KG1 (cell line): ENCODE measurements at places on chromosomes 5 and 9.

- DNase-seq = no peak
These were observed 108.5 kb downstream of the MACIR start for GRCh38 chr5:103366918-103367549.

- DNase-seq = no peak
These were observed 7.6 kb upstream of the F2RL1 start for GRCh38 chr5:76811214-76811613.

GRCh38 chr9:88809355-88810161 lies 181.7 kb upstream of the S1PR3 start:
- DNase-seq = no peak

DNA sequence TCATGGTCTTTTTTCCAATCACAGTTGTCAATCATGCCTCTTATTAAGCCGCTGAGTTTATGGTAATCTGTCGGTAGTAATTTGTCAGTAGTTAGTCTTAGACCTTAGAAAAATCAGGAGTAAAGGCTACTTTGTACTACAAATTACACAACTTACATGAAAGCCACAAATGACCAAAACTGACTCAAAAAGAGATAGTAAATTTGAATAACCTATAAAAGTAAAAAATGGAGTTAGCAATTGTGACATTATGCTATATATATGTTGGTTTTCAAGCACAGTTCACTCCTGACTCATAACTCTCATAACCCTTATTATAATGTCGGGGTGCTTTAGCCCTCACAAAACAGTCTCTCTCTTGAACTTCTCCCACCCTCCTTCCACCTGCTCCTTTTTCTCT lies 251.8 kb downstream of the ROR2 start:
- no peak for DNase-seq

DNA sequence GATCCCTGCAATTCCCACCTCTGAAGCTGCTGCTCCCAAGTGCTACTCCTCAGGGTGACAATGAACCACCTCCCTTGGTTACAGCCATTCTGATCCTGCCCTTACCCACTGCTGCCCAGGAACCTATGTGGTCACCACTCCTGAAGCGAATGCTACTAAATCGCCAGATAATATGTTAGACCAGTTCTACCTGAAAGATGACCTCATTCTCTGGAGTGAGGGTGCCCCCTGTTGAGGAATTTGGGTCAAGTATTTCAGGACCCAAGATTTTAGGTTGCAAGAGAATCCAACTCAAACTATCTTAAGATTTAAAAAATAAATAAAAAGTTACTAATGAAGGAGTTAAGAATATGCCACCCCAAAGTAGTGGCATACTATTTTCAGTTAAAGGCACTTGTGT lies 5.8 kb upstream of the SNAPC3 start:
- DNase-seq = no peak

- DNase-seq = no peak
These were observed 1.9 kb downstream of the IARS1 start for GRCh38 chr9:92291577-92291976.

GRCh38 chr5:169122951-169123350 lies 178.0 kb downstream of the SLIT3 start:
- DNase-seq = no peak
